ENCODE measurements at places on chromosomes 3 and 15.

DNA sequence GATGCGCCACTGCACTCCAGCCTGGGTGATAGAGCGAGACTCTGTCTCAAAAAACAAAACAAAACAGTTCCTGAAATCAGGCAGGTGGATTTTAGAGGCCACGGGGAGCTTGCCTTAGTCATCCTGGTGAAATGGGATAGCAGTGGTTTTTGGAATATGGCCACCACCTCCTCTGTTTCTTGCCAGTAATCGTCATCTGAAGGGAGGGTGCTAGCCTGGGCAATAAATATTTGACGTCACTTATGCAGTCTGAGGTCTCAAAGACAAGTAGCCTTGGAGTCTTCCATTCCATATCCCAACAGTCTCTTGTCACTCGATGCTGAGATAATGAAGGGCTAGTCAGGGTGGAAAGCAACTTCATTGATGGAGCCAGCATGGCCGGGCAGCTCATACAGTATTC, 55.2 kb downstream of the KCNAB1 start:
- DNase-seq: no peak

DNA sequence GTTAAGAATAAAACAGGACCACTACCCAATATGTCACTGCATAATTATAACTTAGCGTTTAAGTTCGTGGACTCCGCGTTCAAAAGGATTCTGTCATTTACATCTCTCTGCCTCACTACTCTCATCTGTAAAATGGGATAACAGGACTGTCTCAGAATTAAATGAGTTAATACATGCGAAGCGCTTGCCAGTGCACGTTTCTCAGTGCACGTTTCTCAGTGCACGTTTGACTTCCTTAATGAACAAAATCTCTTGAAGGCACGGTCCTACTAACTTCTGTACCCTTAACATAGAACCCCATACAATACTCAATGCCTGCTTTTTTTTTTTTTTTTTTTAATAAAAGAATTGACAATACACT, 499 bp downstream of the RABL3 start:
- DNase-seq: no peak

DNA sequence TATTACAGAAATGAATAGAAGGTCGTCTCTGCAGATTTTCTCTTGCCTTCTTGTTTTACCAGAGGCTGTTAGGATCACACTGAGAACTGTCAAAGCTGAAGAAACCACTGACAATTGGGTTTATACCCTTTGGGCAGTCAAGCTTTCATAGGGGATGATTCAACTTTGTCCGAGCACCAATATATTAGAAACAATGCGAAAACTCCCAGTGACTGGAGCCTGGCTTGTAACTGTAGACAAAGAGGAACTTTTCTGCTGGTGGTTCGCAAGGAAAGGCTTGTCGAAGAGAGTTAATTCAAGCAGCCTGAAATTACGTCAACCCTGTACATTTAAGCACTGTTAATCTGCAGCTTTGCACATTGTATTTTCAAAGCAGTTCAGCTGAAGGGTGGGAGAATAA, 193.2 kb upstream of the ZNF385D start:
- no peak for DNase-seq

DNA sequence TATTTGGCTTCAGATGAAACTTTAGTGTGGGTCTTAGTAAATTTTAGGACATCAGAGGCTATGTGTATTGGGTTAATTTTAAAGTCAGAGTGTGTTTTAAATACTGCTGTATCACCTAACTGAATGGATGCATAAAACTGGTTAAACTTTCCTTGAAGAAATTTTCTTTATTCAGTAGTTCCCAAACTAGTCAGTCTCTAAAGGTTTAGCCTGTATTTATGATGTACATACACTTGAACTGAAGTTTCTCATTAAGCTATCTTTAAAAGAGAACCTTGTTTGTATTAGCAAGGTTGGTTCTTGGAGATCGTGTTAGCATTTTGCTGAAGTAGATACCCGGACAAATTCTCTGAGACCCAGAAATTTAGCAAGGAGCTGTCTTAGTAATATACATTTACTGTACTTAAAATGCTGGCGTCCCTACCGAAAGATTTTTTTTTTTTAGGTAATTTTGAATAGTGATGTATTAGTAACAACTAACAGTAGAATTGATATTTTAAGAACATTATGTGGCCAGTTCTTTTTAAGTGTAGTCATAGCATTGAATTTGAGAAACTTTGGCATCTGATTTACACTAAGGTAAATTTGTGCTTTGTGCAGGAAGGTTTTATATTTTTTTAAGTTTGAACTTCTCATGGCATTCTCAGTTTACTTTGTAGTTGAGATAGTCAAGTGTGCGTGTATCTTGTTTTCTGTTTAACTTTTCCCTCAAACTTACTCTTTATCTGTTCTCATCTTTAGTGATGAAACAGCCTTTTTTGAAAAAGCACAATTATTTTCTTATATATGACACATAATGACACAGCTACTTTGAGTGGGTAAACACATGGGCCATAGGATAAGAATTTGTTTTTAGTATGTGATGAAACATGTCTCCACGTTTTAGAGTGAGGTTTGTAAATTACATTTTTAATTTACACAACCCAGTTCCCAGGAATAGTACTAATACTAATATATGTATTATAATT, 2.9 kb downstream of the DIPK2A start:
- DNase-seq: no peak

- DNase-seq: no peak
Measured at GRCh38 chr3:132209855-132210254, 107.4 kb upstream of the ACP3 start.

- no peak for DNase-seq
Measured at GRCh38 chr3:133230195-133230594, 169.7 kb upstream of the BFSP2 start.

GRCh38 chr3:118987477-118987876, 47.2 kb downstream of the IGSF11 start:
- DNase-seq: no peak

DNA sequence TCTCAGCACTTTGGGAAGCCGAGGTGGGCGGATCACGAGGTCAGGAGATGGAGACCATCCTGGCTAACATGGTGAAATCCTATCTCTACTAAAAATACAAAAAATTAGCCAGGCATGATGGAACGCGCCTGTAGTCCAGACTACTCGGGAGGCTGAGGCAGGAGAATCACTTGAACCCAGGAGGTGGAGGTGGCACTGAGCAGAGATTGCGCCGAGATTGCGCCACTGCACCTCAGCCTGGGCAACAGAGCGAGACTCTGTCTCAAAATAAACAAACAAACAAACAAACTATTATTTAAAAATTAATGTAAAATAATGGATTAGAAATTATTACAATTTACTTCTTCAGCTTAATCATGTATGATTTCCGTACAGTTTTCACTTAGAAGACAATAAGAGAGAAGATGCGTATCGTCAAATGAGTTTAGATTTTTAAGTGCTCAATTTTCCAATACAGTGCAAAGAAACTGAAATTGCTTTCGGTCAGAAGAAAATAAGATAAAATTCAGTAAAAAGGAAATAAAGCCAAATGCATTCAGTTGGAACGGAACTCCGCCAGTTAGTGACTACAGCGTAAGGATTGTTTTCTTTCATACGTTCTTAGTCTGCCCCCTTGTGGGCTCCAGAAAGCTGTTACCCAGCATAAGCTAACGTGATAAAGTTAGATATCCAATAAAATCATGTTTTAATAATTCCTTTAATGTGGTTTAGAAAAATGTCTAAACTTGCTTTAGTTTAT, 24.8 kb downstream of the AADAC start:
- DNase-seq: peak; percentile 68

DNA sequence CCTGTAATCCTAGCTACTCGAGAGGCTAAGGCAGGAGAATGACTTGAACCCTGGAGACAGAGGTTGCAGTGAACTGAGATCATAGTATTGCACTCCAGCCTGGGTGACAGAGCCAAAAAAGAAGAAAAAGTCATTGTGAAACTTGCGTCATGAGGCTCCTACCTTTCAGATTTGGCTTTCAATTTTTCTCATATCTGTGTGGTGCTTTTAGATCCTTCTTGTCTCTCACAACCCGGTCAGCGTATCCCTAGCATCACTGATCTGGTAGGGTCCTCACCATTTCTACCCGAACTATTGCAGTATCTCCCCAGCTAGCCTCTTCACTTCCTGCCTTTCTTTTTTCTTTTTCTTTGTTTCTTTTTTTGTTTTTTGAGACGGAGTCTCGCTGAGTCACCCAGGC, 21.6 kb upstream of the GCNT3 start:
- DNase-seq: no peak

DNA sequence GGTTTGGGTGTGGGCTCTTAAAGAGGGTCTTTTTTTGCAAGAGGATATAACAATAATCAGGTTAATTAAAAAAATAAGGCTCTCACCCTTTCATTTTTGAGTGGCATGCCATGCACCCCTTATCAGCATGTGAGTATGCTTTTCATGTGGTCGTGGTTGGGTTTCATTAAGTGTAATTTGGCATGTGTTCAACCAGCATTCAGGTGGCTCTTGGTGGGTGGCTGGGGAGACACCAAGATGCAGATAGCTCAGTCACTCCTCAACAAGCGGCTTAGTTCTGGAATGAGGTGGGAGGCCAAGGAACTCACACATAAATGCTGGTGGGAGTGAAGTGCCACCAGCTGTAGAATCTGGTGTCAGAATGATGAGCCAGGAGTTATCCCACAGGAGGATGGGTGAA, 66.8 kb downstream of the FLNB start:
- DNase-seq: no peak

DNA sequence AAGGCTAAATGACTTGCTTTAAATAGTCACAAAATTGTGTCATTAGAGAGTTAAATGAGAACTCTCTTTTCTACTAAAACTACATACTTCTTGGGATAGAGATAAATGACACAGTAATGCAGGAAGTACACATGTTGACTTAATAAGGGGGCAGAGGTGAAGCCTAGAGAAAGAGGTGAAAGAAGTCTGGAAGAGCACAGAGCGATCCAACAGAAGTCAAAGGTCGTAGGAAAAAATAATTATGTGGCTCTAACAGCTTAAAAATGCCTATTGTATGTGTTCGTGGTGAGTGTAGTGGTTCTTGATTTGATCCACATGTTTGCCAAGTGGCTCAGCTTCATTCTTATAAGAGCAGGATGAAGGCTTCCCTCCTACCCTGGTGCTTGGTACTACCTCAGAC, 61.7 kb downstream of the TMEM212 start:
- no peak for DNase-seq

DNA sequence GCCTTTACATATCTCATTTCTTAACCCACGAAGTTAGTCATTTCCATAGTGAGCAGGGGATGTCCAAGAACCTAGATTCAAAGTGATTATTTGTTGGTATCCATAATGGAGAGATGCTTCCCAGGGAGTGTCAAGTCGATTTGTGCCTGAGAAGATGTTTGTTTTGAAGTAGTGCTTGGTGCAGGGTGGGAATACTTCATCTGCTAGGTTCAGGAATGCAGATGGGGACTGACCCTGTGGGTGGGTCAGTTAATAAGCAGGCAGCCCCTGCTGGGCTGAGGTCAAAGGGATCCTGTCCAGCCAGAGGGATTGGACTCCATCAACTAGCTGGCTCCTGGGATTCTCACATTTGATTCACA, 44.1 kb upstream of the VILL start:
- DNase-seq: no peak

DNA sequence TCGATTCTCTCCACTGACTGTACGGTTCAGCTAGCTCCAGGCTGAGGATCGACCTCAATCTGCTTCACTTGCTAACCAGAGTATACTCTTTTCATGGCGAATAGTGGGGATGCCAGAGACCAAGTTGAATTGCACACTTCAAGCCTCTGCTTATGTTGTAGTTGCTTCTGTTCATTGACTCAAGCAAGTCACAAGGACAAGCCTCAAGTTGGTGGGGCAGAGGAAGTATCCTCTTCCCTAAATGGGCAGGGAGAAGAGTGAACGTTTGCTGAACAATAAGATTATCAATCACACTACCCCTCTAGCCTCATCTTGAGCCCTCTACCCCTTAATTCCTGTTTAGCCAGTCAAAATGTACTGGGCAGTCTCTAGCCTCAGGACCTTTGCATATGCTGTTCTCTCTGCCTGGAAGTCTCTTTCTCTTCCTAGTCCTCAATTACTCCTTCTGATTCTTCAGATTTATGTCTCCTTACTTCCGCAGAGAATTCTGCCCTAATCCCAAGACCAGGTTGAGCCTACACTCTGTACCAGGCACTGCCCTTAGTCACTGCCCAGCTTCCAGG, 390.4 kb upstream of the PROK2 start:
- DNase-seq: no peak

- DNase-seq: no peak
Measured at GRCh38 chr15:57835119-57835518, 128.6 kb downstream of the POLR2M start.

DNA sequence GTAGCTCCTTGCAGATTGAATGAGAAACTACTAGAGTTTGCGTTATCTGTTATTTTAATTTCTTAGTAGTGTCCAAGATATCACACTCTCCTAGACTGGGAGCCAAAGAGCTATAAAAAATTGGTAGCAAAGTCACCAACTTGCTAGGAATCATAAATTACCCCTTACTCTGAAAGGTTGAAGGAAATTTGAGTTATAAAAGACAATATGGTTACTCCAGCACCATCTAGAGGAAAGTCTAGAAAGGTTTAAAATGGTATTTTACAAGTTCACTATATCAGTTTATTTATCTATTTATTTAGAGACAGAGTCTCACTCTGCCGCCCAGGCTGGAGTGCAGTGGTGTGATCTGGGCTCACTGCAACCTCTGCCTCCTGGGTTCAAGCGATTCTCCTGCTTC, 121.6 kb downstream of the RBPMS2 start:
- peak; percentile 30 for DNase-seq

DNA sequence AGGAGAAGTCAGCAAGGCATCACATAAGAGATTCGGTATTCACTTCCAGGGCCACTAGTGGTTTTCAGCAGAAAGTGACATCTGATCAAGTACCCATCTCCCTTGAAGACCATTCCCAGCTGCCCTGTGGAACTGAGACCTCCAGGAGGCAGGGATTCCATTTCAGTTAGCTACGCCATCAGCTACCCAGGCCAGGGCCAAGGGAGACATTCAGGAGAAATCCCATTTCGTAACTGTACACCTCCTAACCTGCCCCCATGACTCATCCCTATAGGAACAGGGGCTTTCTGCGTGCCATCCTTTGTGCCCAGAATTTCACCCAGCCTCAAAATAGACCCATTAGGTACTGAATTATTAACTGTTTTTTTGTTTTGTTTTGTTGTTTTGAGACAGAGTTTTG, 24.7 kb downstream of the SPATA12 start:
- no peak for DNase-seq

GRCh38 chr3:123953735-123954134, 7.3 kb downstream of the CCDC14 start:
- DNase-seq: no peak

DNA sequence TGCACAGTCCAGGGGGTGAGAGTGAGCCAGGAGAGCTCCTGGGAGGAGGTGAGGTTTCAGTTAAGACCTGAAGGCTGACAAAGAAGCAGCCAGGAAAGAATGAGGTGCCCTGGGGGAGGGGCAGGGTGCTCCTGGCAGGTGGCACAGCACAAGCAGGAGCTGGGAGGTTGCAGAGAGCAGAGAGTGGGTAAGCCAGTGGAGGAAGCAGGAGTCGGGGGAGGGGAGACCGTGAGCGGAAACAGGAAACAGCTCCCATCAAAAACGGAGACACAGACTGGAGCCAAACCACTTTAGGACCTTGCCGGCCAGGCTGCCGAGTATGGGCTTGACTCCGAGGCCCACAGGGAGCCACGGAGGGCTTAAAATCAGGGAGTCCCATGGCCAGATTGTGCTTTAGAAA, 12.1 kb upstream of the FBLN2 start:
- no peak for DNase-seq

- no peak for DNase-seq
Measured at GRCh38 chr3:74500257-74500656, 114.2 kb downstream of the CNTN3 start.

- no peak for DNase-seq
Measured at GRCh38 chr15:100601617-100602063, 344 bp downstream of the LINS1 start.
